ENCODE measurements at places on chromosomes 6 and 20. TPM values are rescaled to one million over a fixed set of nuclear protein-coding genes. Genes with fewer than 3 reads are reported as not detected.

GRCh38 chr6:134389129-134389528 lies 71.2 kb upstream of the SGK1 start:
- H3K4me3 ChIP-seq, result no peak overlapping the region
- H3K36me3 ChIP-seq, result peaks cover 2% of the 10 kb centered on the region
- no peak overlapping the region for H3K27ac ChIP-seq
- no peaks in the 10 kb centered on the region for H3K4me1 ChIP-seq

DNA sequence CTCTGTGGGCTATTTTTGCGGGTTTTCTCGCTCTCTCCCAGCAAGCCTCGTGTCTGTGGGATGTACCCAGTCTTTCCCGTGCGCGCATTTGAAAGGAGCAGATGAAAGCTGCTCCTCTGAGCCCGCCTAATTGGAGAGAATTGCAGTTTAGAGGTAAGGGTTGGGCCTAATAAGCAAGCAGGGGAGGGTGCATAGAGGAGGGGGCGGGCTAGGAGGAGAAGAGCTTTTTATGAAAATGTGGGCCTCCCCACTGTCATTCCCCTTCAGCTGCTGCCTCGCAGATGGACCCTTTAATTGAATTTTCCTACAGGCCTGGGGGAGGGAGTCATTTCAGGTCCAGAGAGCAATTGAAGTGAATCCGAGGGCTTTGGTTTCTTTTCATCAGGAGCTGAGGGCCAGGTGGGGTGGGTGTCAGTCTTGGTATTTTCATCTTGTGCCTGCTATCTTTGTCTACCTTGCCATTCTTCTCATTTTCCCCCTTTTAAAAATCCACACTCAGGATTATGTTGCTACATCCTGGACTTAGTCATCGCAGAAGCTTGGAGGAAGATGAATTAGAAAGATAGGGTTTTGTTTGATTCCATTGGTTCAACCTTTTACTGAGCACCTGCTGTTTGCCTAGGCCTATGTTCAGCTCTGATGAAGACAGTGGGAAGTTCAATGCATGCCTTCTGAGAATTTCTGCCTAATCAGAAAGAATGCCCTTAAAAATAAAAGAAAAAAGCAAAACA lies 423.4 kb downstream of the CD83 start:
- H3K27me3 ChIP-seq, result no peaks in the 10 kb centered on the region
- H3K36me3 ChIP-seq, result no peaks in the 10 kb centered on the region
- no peak overlapping the region for H3K4me3 ChIP-seq
- no peak overlapping the region for H3K27ac ChIP-seq

DNA sequence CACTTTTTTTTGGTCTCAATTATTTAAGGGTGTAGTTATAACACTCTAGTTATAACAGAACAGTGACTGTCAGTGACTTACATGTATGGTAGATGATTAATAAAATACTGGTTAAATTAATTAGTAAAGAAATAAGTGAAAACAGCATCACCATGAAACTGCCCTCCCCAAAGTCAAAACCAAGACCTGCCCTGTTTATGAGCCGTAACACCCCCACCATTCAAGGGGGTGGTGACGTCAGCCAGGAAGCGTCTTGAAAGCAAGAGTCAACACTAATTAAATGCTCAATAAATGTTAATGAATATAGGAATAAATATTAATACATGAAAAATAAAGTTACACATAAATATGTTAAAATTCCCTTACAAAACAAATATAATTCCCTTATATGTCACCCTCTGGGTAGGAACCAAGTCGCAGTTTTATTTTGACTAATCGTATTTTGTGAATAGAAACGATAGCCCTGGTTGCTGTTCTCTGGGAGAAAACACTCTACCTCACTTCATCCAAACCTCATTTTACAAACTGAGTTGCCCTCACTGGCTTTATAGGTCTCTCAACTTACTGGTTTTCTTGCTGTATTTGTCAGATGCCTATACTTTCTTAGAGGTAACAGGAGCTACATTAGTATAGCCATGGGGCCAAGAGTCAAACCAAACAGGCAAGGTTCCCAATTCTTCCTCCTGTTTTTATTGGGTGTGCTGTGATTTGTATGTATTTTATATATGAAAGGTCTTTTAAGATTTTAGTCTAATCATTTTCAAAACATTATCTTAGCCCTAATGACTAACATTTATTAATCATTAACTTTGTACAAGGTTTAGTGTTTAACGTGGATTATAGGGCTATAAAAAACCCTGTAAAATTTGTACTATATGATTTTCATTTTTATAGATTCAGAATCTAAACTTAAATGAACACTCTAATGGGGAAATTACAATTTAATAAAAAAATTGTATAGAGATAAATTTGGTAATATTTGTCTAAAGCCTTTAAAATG lies 227.9 kb upstream of the IRAK1BP1 start:
- no peak overlapping the region for H3K27ac ChIP-seq
- no peaks in the 10 kb centered on the region for H3K4me1 ChIP-seq
- no peak overlapping the region for H3K4me3 ChIP-seq

GRCh38 chr6:17630511-17631073 lies 30.5 kb downstream of the FAM8A1 start:
- peaks cover 60% of the 10 kb centered on the region for H3K36me3 ChIP-seq
- no peak for DNase-seq
- H3K27me3 ChIP-seq, result no peaks in the 10 kb centered on the region
- H3K27ac ChIP-seq, result no peak overlapping the region
- no peak overlapping the region for H3K4me3 ChIP-seq

GRCh38 chr6:131730264-131730663 lies 19.4 kb upstream of the CTAGE9 start:
- H3K4me3 ChIP-seq, result no peak overlapping the region
- H3K4me1 ChIP-seq, result no peaks in the 10 kb centered on the region
- H3K27ac ChIP-seq, result no peak overlapping the region
- H3K36me3 ChIP-seq, result peaks cover 5% of the 10 kb centered on the region

GRCh38 chr6:34425132-34425497 lies 754 bp downstream of the RPS10 start:
- peaks cover 51% of the 10 kb centered on the region for H3K36me3 ChIP-seq

DNA sequence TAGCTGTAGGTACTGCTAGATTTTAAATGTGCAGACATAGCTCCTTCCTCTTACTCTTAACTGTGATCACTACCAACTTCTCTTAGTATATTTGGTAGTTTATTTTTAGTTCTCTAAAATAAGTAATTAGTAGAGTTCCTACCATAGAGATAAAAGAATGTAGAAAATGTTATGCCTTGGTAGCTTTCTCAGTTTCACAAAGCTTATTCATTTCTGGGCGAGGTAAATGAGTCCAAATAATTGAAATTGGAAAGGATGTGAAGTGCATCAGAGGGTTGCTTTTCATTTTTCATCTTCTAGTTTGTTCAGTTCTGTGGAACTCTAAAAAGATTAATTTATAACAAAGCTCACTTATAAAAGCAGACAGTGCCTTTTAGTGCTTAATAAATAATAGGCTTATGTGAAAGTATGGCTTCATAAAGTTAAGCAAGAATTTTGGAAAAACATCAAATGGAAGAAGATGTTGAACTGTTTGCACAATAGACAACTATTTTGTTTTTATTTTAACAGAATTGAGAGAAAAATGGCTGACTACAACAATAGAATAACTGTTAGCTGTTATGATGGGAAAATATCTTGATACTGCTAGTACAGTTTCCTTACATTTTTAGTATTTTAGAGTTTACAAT lies 303.7 kb downstream of the UTRN start:
- peaks cover 16% of the 10 kb centered on the region for H3K36me3 ChIP-seq
- no peaks in the 10 kb centered on the region for H3K27me3 ChIP-seq
- H3K4me1 ChIP-seq, result peaks cover 22% of the 10 kb centered on the region
- DNase-seq, result no peak
- no peak overlapping the region for H3K27ac ChIP-seq
- H3K4me3 ChIP-seq, result no peak overlapping the region

DNA sequence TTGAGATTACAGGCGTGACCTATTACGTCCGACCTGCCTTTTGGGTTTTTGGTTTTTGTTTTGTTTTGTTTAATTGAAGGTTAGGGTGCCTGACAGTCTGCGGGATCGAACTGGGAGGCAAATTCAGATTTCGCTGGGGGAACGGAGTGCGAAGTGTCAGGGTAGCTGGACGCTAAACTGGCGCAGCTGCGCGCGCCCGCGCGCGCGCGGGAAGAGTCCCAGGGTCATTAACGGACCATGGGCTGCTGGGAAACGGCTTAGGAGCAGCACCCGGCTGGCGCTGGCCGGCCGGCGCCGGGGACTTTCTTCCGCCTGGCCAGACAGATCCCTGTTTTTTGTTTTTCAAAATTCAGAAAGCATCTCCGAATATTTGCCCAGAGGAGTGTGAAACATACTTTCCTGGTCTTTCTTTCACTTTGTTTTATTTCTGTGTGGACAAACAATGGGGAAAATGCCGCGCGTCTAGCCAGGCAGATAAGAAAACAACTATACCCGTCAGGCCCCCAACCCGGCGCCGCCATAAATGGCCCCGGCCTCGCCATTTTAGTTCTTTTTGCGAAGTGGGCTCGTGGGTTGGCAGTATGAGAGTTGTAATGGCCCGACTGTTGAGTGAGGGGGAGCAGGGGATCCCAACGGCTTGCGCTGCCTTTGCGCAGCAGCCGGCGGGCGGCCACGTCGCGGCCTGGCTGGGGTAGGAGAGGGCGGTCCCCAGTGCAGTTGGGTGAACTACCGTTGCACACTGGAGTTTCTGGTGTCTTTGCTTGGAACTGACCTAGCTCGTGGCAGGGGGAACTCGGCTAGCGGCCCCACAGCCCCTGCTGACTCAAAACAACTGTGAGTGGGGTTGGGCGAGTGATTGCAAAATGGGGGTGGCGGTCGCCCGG lies 7.1 kb downstream of the HSPA1B start:
- H3K27me3 ChIP-seq, result peaks cover 13% of the 10 kb centered on the region
- H3K27ac ChIP-seq, result peak overlapping the region; percentile 95
- H3K4me3 ChIP-seq, result peak overlapping the region; percentile 98

DNA sequence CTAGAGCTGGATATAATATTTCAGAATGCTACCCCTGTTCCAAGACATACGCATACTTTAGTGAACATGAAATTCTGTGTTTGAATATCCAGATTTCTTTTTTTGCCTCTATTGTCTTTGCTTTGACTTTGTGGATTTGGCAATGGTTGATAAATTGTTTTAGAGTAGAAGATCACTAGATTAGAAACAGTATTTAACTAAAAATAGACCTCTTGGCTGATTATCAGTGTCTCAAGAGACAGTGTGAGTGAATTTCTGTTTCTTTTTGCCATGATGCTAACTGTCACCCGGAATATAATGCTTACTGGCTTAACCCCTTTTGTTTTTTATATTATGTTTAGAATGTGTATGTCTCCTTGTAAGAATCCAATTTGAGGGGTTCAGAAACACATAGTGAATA lies 102.5 kb downstream of the PLCB1 start:
- H3K4me3 ChIP-seq, result no peak overlapping the region
- no peaks in the 10 kb centered on the region for H3K4me1 ChIP-seq
- no peak overlapping the region for H3K27ac ChIP-seq
- no peak for DNase-seq
- H3K36me3 ChIP-seq, result no peaks in the 10 kb centered on the region

GRCh38 chr6:163181666-163182180 lies 232.8 kb upstream of the QKI start:
- H3K27me3 ChIP-seq, result peaks cover 15% of the 10 kb centered on the region
- DNase-seq, result no peak
- H3K4me3 ChIP-seq, result no peak overlapping the region
- no peaks in the 10 kb centered on the region for H3K4me1 ChIP-seq
- no peak overlapping the region for H3K27ac ChIP-seq

GRCh38 chr6:30450909-30451841 lies 38.1 kb upstream of the HLA-E start:
- peaks cover 36% of the 10 kb centered on the region for H3K4me1 ChIP-seq
- H3K27ac ChIP-seq, result no peak overlapping the region
- H3K36me3 ChIP-seq, result no peaks in the 10 kb centered on the region
- peak overlapping the region; percentile 35 for H3K4me3 ChIP-seq
- DNase-seq, result peak; percentile 49

DNA sequence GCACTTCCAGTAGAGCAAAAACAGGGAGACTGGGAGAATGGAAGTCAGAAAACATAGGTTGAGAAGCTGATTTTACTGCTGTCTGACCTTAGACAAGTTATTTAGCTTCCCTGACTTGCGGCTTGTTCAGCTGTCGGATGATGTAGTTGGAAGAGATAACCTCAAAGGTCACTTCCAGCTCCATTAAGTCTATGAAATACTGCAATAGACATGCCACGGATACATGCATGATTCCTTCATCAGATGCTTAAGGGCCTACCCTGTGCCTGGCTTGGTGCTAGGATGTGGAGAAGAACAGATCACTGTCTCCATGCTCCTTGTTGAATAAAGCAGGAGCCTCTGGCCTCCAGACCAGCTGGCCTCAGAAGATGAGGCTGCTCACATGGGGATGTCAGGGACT lies 43.7 kb downstream of the FYN start:
- H3K27ac ChIP-seq, result peak overlapping the region; percentile 38
- no peaks in the 10 kb centered on the region for H3K27me3 ChIP-seq
- DNase-seq, result no peak
- peaks cover 91% of the 10 kb centered on the region for H3K4me1 ChIP-seq

GRCh38 chr6:113632220-113632864 lies 224.8 kb upstream of the MARCKS start:
- H3K4me3 ChIP-seq, result no peak overlapping the region
- DNase-seq, result peak; percentile 42
- peaks cover 43% of the 10 kb centered on the region for H3K4me1 ChIP-seq
- no peaks in the 10 kb centered on the region for H3K36me3 ChIP-seq
- H3K27ac ChIP-seq, result peak overlapping the region; percentile 11
- H3K27me3 ChIP-seq, result peaks cover 43% of the 10 kb centered on the region

GRCh38 chr6:120272038-120272437 lies 922.5 kb upstream of the MAN1A1 start:
- no peaks in the 10 kb centered on the region for H3K27me3 ChIP-seq
- no peaks in the 10 kb centered on the region for H3K36me3 ChIP-seq
- H3K4me3 ChIP-seq, result no peak overlapping the region
- H3K27ac ChIP-seq, result no peak overlapping the region

GRCh38 chr20:15656124-15656523 lies 917.1 kb downstream of the KIF16B start:
- no peaks in the 10 kb centered on the region for H3K4me1 ChIP-seq
- H3K27me3 ChIP-seq, result peaks cover 3% of the 10 kb centered on the region
- no peak for DNase-seq
- H3K4me3 ChIP-seq, result no peak overlapping the region
- H3K27ac ChIP-seq, result no peak overlapping the region

GRCh38 chr20:49753133-49753532 lies 39.5 kb upstream of the B4GALT5 start:
- no peak overlapping the region for H3K27ac ChIP-seq
- peaks cover 35% of the 10 kb centered on the region for H3K27me3 ChIP-seq
- DNase-seq, result no peak
- H3K4me3 ChIP-seq, result no peak overlapping the region
- peaks cover 8% of the 10 kb centered on the region for H3K4me1 ChIP-seq

DNA sequence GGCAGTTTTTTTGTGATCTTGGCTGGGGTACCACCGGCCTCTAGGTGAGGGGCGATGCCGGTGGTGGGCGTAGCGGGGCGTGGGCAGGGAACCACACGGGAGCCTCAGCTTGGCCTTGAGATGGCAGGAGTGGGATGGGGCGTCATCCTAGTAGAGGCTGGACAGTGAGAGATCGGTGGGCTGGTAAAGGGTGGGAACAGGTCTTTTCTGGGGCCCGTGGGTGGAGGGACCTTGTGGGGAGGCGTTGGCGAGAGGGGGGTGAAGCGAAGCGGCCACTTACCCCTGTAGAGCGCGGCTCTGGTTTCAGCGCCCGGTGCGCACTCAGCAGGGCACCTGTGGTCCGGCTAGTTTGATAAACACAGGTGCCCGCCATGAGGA lies 12.0 kb downstream of the ITPR3 start:
- H3K36me3 ChIP-seq, result peaks cover 14% of the 10 kb centered on the region
- H3K27me3 ChIP-seq, result no peaks in the 10 kb centered on the region
- H3K4me1 ChIP-seq, result peaks cover 30% of the 10 kb centered on the region
- DNase-seq, result no peak

Gene SLC22A23
- 0.24 TPM for total RNA-seq

Gene EFCAB8
- total RNA-seq, result 0.56 TPM

Gene EYS
- total RNA-seq, result not detected

Gene WFDC2
- total RNA-seq, result 0.98 TPM

Gene OPN5
- not detected for total RNA-seq

Gene BPIFB4
- not detected for total RNA-seq

Gene ZNF318
- total RNA-seq, result 10.0 TPM

Gene NQO2
- 13.7 TPM for total RNA-seq

Gene MLN
- not detected for total RNA-seq

Gene DUSP15
- total RNA-seq, result not detected

Data from activated naive CD8-positive, alpha-beta T cell treated with anti-CD3 and anti-CD28 coated beads for 36 hours (primary cell).